ENCODE measurements at places on chromosomes 12 and 14.
A peak's percentile ranks its signal among the peaks of the same experiment; 100 is the strongest.

DNA sequence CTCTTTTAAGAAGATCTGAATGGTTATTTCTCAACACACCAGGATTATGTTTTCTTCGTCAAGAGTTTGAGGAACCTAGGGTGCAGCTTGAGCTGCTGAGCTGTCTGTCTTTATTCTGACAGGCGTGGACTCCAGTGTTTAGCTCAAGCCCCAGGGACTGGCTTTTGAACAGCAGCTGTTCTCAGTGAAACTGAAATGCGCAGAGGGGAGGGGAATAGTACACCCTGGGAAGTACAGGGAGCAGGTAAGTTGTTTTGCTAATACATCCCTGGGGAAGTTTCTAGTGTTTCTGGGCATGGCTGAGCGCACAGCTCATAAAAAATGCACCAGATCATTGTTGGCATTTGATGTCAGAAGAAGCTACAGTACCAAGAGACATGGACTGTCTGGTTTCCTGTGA lies 659.8 kb downstream of the DIO2 start:
- no peak for DNase-seq

DNA sequence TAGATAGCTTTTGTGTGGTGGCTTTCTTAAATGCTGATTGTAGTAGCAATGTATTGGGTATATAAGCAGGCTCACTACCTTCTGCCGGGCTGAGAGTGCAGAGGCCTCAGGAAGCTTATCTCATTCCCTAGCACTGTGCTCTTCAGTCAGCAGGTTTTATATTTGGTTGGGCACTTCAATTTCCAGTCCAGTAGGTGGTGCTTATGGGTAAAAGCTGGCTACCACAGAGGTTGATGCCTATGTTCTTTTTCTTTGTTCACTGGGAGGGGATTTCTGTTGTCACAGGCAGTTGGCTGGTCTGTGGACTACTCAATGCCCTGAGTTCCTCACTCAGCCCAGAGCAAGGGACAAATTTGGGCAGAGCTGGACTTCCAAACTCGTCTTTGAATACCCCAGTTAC lies 43.0 kb upstream of the GLIPR1 start:
- DNase-seq, result no peak

- DNase-seq, result no peak
Observed at GRCh38 chr12:48997719-48998496, 1.3 kb downstream of the DDN start.

DNA sequence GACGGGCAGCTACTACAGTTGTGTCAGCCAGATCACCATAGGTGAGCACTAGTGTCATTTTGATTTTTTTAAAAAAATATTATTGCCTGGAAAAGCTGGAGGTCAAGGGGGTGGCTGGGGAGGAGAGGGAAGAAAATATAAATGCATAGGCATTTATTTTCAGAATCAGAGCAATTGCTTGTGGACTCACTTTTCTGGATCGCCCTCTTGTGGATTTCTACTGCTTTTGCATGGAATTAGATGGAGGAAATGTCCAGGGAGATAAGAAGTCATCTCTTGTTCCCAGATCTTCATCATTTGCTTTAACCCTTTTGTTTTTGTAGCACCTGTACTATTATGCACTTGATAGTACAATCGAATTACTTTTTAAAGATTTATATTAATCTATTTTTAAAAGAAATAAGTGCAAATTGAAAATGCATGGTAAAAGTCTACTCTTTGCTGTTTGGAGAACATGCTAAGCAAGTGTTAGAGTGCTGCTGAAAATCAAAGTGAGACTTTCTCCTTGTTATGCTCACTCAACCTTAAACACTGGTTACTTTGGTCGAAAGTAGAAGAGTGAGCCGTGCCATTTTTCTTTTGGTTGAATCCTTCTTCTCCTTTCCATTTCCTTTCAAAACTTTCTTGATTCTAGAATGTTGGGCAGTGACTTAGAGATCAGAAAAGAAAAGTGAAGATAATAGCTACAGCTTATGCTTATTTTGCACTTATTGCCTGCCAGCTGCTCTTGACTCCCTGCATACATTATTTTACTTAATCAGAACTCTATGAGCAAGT lies 60.6 kb upstream of the ANO4 start:
- DNase-seq, result no peak

DNA sequence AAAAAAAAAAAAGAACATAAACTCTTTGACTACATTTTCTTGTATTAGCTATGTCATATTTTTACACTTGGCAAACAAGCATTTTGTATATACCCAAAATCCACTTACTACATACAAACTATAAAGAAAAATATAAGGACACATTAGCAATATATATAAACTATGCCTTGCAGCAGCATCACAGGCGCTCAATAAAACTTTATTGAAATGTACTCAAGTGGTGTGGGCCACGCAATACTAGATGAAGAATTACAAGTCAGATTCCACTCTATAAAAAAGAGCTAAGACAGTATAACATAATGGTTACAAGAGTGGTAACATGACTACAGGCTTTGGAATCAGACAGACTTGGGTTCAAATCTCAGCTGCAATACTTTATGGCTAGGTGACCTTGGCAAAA lies 3.1 kb upstream of the AP4S1 start:
- DNase-seq, result no peak

DNA sequence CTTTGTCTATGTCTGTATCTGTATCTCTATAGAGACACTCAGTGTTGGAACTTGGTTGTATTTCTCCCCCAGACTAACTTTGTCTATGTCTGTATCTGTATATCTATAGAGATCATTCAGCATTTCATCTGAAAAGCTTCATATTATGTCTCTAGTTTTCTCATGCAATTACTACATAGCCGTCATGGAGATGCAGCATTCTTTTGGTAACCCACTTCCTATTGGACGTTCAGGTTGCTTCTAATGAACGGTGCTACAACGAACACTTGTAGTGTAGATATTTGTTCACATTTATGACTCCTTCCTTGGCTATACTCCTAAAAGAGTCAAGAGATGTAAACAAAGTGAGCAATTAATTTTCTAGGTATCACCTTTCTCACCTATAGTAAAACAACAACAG lies 81.5 kb upstream of the KCNA1 start:
- DNase-seq, result no peak

DNA sequence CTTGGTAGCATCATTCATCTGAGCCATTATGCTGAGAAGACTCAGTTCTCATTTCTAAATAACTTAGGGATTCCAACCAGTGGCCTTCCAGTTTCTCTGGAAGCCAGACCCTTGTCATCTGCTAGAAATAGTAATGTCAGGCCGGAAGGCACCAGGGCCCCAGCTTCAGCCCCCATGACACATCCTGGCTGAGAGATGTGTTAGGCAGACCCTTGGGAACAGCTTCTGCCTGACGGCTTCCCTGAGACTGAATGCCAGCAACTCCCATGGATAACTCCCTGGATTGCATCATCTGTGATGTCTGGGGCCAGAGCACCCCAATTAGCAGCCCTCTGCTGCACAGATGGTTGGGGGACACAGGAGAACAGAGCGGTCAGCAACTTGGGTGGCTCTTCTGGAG lies 583.5 kb upstream of the TBX3 start:
- DNase-seq, result no peak

- DNase-seq, result no peak
Observed at GRCh38 chr12:95439461-95440230, 34.3 kb upstream of the METAP2 start.

DNA sequence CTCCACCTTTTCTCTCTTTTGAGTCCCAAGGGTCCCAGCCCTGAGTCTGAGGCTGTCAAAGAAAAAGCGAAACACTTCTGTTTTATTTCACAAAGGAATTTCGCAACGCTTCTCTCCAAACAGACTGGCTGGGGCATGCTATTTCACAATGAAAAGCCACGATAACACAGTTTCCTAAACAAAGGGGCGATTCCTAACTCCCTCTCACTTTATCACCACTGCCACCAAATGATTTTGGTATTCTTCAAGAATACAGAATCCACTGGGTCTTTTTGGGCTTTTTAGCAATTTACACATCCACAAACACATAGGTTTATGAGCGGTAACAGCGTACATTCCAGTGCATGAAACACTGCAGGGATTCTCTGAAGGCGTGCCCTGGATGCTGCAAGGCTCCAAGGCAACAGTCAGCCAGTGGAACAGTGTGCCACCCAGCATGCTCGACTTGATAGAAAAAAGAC lies 161.2 kb downstream of the DAD1 start:
- no peak for DNase-seq

GRCh38 chr12:40378691-40379090 lies 153.9 kb downstream of the LRRK2 start:
- DNase-seq, result no peak

DNA sequence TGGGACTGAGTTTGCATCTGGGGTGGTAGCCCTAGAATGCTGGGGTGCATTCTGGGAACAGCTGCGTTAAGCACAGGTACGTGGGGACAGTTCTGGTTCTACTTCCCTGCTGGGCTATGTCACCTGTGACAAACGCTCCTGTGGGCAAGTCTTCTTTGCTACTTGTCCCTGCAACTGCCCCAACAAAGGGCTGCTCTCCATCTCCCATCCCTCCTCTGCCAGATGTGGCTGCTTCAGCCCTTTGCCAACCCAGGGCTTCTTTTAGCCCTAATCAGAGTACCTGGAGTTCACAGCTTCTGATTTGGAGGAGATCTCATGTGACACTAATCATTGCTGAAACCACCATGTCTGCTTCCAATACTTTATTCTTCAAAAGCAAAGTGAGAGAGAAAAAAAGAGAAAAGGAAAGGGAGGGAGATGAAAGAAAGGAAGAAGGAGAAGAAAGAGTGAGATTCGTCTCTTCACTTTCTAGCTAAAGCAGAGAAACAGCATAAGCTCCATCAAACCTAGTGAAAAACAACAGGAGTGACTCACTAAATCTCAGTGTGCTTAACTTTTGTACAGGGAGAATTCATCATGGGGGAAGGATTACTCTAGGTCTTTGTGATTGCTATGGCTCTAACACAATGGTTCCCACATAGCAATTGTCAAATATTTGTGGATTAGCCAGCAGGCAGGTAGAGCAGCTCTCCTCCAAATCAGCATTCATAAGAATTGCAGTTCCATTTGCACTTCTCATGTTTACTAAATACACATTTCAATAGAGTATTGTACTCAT lies 174.8 kb downstream of the LRIG3 start:
- DNase-seq, result no peak

- peak; percentile 76 for DNase-seq
Observed at GRCh38 chr12:124767066-124767821, 96.4 kb downstream of the SCARB1 start.

- no peak for DNase-seq
Observed at GRCh38 chr12:98817742-98818141, 172.7 kb downstream of the APAF1 start.

GRCh38 chr12:65619018-65619417 lies 205.3 kb upstream of the HMGA2 start:
- DNase-seq, result no peak

GRCh38 chr14:103728721-103729120 lies 13.1 kb downstream of the ZFYVE21 start:
- no peak for DNase-seq

GRCh38 chr12:25347716-25348592 lies 97.2 kb upstream of the KRAS start:
- DNase-seq, result no peak

- no peak for DNase-seq
Observed at GRCh38 chr12:40056373-40056772, 49.5 kb downstream of the SLC2A13 start.

DNA sequence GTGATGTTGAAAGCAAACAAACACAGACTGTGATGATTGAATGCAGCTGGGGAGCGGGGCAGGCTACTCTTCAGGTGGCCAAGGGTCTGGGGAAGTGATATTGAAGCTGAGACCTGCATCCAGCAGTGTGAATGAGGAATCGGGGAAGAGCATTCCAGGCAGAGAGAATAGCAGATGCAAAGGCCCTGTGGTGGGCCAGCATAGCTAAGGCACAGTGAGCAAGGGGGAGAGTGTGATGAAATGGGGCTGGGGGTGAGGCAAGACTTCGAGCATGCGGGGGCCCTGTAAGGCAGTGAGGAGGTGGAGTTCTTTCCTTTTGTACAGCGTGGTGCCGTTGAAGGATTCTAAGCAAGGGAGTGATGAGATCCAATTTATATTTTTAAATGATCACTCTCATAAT lies 77.4 kb downstream of the KCNK13 start:
- no peak for DNase-seq

DNA sequence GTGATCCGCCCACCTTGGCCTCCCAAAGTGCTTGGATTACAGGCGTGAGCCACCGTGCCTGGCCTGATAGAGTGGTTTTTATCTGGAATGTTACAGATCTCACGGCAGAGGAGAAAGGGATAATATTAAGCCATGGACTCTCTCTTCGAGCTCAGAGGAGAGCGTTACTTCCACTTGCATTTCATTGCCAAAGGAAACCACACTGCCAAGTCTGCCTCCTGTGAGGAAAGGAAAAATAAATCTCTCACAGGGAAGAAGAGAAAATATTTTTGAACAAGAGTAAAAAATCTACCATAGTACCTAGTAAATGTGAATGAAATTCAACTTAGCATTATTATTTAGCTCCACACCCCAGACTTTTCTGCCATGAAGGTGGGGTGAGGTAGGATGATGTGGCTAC lies 319.2 kb upstream of the PRICKLE1 start:
- no peak for DNase-seq

- DNase-seq, result no peak
Observed at GRCh38 chr12:70628701-70629480, 8.3 kb downstream of the PTPRB start.

DNA sequence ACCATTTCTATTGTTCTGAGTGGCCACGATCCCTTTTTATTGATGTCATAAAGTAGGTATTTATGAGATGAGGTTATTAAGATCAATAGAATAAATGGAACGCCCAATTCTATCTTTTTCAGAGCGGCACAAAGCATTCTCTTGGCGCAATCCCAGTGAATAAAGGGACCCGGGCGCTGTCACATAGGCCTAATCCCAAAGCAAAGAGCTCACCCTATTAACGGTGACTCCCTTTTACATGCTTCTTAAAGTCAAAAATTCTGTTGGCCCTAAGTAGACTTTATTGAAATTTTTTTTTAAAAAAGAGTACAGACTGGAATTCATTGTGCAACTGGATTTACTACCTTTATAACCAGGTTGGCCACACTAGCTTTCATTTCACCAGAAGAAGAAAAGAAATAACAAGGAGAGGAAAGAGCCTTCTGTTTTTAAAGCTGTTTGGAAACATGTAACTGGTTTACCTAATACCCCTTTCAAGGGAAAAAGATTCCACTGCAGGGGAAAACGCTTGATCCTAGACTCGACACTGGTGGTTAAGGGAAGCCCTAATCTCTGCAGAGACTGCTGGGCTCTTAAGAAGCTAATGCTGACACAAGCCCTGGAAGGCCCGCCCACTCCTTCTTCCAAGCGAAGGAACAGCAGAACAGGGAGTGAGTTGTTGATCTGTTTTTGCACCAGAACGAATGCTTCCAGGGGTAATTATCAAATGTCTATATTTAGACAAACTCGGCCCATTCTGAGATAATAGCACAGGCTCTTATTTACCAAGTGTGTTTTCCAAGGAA lies 381.2 kb downstream of the BCL11B start:
- DNase-seq, result no peak

- DNase-seq, result peak; percentile 8
Observed at GRCh38 chr14:96038920-96039632, at the start of gene C14orf132. Gene C14orf132, plus strand, starts transcription at chr14:96039362. Its CDS starts 139 bp downstream, at chr14:96039501.

DNA sequence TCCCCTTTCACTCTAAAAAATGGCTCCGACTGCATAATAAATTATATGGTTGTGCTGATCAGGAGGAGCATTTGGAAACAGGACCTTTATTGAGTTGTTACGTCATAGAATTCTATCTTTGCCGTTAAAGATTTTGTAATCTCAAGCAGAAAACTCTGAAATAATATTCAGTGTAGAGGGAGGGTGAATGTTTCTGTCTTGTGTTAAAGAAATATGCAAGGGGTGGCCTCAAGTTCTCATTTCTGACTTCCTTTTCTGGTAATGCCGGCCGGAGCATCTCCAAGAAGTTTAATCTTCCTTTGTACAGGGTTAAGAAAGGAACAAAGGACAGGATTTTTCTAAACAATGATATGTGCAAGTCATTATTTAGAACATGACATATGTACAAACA lies 165.1 kb downstream of the SLC38A4 start:
- no peak for DNase-seq
